NCI-H2081 treated with DMSO at 0.1 percent for 48 hours (cell line): ENCODE measurements at places on chromosomes 16 and 17.

- no peak for DNase-seq
These were observed 31.4 kb upstream of the RPH3AL start for GRCh38 chr17:383771-384621.

DNA sequence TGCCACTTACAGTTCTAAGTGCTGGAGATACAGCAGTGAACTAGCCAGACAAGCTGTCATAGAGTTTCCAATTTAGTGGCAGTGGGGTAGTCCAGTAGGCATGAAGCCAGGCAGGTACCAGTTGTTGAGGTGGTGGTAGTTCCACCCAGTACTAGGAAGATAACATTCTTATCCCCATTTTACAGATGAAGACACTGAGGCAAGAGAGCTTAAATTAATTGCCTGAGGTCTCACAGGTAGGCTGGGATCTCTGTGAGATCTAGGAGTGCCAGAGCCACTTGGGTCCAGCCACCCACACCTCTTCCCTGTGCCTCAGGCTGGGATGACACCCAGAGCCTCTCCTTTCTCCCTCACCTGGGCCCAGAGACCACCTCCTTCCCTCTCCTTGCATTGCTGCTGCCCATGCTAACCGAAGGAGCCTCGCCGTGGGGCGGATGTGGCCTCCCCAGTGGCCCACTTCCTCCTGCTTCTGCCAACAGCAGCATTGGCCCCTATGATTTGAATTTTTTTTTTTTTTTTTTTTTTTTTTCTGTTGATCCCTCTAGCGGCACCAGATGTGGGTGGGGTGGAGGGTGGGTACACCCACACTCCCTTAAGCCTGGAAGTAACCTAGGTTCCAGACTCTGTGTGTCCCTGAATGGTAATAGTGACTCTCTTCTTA is 114.0 kb downstream of the PRKCB start:
- DNase-seq = no peak

- DNase-seq = no peak
These were observed 8.4 kb upstream of the RAB37 start for GRCh38 chr17:74728702-74729075.

DNA sequence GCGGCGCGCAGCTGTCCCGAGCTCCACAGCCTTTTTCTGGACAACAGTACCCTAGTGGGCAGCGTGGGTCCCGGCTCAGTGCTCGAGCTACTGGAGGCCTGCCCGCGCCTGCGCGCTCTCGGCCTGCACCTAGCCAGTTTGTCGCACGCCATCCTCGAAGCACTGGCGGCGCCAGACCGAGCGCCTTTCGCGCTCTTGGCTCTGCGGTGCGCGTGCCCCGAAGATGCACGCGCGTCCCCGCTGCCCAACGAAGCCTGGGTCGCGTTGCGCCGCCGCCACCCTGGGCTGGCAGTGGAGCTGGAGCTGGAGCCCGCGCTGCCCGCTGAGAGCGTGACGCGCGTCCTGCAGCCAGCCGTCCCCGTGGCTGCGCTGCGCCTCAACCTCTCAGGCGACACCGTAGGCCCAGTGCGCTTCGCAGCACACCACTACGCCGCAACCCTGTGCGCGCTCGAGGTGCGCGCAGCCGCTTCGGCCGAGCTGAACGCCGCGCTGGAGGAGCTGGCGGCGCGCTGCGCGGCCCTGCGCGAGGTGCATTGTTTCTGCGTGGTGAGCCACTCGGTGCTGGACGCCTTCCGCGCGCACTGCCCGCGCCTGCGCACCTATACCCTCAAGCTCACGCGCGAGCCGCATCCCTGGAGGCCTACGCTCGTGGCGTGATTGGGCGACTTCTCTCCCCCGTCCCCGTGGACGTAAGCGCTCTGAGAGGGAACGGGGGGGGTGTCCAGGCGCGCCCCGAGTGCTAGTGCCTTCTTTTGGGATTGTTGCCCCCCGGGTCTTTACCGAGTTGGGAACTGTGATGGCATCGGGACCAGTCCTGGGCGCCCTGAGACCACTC is 1.2 kb upstream of the HSF4 start:
- DNase-seq = no peak

- DNase-seq = no peak
These were observed 944 bp upstream of the WFIKKN1 start for GRCh38 chr16:629833-630248.

DNA sequence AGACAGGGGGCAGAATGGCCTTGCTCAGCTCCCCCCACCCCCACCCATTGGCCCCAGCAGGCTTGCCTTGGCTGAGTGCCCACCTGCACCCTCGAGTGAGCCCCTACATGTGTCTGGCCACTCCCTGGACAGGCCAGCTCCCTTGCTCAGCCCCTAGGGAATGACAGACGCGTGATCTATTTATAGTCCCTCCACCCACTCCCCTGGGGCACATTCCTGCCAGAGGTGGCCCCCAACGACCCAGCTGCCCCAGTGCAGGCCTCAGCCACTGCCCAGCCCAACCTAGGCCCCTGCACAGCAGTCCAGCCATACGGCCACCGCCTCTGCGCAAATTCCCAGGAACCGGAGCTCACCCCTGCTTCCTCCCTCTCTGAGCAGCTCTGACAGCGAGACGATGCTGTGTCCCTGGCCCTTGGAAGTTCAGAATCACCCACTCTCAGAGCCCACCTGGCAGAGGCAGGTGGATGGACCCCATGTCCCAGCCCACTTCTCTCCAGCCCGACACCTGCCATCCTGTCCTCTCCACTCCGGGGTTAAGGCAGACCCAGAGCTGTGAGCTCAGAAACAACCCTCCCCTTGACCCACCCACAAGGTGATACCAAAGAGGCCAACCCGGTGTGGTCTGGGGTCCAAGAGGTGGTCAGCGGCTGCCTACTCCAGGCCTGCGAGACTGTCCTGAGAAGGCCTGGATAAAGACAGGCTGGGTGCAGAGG is 11.5 kb upstream of the P2RX1 start:
- no peak for DNase-seq

DNA sequence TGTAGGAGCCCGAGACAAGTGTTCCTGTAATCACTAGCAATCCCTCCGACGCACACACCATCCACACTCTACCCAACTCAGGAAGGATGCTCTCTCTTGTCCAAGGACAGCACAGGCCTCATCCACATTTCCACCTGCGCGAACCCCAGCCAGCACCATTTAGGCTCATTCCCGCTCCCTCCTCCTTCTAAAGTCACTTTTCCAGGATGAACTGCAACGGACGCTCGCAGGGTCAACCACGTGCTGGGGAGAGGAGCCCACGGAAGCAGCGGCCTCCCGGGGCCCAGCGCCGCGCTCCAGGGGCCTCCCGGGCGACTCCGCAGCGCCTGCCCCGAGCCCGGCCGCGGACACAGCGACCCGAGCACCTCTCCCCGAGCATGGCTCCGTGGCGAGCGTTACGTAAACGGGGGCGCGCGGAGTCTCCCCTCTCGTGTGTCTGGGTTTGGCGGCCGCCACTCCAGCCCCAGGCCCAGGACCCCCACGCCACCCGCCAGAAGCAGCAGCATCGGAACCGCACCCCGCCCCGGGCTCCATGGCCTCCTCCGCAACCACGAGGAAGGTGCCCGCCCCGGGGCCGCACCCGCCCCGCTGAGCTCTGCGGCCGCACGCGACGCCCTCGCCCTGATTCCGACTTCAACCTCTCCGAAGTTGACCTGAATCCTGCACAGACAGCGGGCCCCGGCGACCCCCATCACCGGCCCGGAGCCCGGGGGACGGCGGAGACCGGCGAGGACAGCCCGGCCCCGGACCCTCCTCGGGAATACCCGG is 668 bp downstream of the USP36 start:
- no peak for DNase-seq

- DNase-seq = no peak
These were observed 49.0 kb upstream of the PIK3R6 start for GRCh38 chr17:8916466-8916865.

GRCh38 chr16:12152740-12153139 is 176.2 kb downstream of the SNX29 start:
- no peak for DNase-seq

DNA sequence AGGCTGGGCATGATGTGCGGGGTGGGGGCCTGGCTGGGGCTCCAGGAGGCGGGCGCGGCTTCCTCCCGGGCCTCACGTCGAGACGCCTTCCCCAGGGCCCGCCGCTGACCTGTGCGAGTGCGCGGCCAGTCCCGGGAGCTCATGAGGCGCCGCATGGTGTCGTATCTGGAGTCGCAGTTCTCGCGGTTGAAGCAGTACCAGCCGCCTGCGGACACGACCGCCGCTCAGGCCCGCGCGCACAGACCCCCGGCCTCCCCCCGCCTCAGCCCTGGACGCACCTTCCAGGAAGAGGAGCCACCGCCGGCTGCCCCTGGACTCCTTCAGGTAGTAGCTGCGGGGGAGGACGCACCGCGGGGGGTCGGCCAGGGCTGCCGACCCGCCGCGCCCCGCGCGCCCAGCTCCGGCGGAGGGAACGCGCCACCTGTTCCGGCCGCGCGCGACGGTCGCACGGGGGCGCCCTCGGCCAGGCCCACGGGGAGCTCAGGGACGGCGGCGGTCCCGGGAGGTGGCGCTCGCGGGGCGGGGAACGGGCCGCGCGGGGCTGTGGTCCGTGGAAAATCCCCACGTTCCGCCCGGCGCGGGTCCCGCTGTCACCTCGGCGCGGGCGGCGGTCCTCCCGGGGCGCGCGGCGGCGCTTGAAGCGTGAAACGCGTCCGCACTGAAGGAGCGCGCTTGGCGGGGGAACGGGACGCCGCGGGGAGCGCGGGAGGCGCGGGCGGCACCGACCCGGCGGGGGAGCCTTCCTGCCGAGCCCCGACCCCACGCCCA is 1.4 kb downstream of the NOTUM start:
- no peak for DNase-seq

GRCh38 chr16:51408357-51408756 is 257.3 kb upstream of the SALL1 start:
- no peak for DNase-seq

- no peak for DNase-seq
These were observed 112.4 kb downstream of the SMG6 start for GRCh38 chr17:2191227-2191626.

- no peak for DNase-seq
These were observed 295.3 kb upstream of the XYLT1 start for GRCh38 chr16:17766012-17766411.

DNA sequence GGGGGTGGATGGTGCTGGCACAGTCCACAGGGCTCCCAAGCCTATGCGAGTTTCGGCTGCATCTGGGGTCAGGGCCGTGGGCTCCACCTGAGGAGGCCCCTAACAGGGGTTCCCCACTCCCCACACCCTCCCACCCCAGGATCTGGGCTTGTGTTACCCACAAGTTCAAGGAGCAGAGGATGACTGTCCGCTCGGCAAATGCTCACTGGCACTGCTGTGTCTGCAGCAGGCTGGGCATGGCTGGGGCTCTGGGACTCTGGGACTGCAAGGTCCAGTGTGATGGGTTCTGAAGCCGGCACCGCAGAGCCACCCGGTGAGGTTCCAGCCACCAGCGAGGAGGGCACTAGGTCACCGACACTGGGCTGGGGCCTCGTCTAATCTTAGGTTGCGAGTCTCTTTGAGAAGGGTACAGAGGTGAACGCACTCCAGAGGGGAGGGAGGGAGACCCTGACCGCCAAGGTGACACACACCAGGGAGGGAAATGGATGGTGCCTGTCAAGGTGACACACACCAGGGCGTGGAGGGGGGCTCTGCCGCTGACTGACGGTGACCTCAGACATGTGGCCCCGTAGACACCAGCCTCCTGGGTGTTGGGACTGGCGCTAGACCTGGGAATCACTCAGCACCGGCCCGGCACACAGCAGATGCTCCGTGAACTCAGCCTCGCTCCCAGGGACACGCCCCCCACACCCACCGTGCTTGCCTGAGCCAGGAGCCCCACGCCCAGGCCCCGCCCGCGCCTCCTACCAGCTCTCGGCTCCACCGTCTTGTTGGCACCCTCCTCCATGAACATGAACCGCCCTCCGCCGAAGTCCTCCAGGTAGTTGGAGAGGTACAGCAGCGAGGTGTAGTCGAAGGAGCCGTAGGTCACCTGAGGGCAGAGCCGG is 20.5 kb upstream of the HEXD start:
- no peak for DNase-seq

GRCh38 chr17:27380551-27380950 is 75.7 kb upstream of the KSR1 start:
- no peak for DNase-seq
